Temporal lobe (tissue), 4 donors: ENCODE measurements at places on chromosomes 12 and 14. TPM values are rescaled to one million over a fixed set of nuclear protein-coding genes. Genes with fewer than 3 reads are reported as not detected.

Gene R3HDM2
- total RNA-seq, result 40.1 TPM

Gene DHRS2
- not detected for total RNA-seq

Gene KRT73
- not detected for total RNA-seq

Gene LMO3
- 654 TPM for total RNA-seq

Gene SIX6
- not detected for total RNA-seq

Gene CDC42BPB
- total RNA-seq, result 84.3 TPM

Gene GRIP1
- 77.9 TPM for total RNA-seq

Gene HSPA2
- 6.4 TPM for total RNA-seq

Gene SCN8A
- 50.6 TPM for total RNA-seq

Gene GPR68
- total RNA-seq, result 2.2 TPM

Gene TMEM233
- not detected for total RNA-seq

Gene MYBPC1
- total RNA-seq, result 2.2 TPM
